Gastroesophageal sphincter (tissue), 4 donors: ENCODE measurements at places on chromosomes 16 and 17.

- no peak for ATAC-seq
Measured at GRCh38 chr16:3671424-3671823, 16.9 kb downstream of the DNASE1 start.

- ATAC-seq: no peak
Measured at GRCh38 chr17:38603786-38604478, 1.8 kb downstream of the SRCIN1 start.

DNA sequence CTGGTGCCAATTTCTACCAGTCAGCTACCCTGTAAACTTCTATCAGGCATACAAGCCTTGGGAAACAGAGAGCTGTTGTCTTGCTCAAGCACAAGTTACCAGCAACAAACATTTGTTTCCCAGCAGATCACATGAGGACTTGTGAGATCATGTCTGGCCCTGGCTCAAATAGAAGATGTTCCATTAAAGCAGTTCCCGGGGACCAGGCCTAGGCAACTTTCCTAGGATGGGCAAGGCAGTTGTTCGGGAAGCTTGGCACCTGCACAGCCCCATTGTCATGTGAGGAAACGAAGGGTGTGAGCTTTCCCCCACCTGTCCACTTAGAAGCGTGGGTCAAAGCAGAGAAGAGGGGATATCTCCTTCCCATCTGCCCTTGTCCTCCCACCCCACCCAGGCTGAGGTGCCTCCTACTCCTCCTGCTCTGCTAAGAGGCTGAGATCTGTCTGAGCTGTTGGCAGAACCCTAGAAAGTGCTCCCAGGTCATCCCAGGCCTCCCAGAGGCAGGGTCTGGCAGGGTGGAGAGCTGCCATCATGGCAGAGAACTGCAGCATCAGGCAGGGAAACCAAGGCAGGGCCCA lies 11.2 kb upstream of the SLC47A2 start:
- ATAC-seq: peak; percentile 74

GRCh38 chr16:70663524-70664324 lies 17.4 kb downstream of the IL34 start:
- peak; percentile 4 for ATAC-seq

DNA sequence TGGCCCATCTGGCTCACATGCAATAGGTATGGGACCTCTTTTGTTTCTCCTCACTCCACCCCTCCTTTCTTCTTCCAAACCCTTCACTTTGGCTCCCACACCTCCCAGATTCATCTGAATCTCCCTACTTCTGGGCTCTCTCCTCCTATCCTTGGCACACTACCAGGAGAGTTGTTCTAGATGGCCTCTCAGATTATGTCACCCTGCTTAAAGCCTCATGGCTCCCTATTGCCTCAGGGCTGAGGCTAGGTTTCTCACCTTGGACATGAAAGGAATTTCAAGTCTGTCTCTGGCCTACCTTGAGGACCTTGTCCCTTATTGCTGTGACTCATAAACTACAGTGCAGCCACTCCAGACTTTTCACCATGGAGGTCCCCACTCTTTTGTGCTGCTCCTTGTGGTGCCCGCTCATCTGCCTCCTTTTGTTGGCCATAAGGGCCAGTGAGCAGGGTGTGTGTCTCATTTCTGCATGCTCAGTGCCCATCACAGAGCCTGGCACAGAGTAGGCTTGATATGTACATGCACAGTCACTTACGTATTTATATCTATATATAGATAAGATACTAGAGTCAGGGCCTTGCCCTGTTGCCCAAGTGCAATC lies 1.0 kb upstream of the MFAP4 start:
- ATAC-seq: peak; percentile 37

DNA sequence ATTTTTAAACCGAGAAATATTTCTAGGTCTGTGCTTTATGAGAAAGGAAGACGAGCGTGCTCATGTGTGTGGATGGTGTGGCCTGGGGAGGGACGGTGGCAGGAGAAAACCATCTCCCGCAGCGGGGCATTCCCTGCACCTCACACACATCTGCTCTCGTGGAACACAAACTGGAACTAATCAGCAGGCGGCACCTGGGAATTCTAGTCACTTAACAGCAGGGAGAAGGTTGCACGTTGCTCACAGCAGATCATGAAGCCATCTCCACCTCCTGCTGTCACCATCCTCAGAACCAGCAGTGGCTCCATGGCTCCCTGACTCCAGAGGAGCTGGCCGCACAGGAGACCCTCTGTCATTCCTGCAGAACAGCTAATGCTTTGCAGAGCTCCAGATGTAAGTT lies 35.2 kb downstream of the ADCY9 start:
- ATAC-seq: no peak

- ATAC-seq: no peak
Measured at GRCh38 chr17:69734656-69735055, 320.2 kb downstream of the MAP2K6 start.

DNA sequence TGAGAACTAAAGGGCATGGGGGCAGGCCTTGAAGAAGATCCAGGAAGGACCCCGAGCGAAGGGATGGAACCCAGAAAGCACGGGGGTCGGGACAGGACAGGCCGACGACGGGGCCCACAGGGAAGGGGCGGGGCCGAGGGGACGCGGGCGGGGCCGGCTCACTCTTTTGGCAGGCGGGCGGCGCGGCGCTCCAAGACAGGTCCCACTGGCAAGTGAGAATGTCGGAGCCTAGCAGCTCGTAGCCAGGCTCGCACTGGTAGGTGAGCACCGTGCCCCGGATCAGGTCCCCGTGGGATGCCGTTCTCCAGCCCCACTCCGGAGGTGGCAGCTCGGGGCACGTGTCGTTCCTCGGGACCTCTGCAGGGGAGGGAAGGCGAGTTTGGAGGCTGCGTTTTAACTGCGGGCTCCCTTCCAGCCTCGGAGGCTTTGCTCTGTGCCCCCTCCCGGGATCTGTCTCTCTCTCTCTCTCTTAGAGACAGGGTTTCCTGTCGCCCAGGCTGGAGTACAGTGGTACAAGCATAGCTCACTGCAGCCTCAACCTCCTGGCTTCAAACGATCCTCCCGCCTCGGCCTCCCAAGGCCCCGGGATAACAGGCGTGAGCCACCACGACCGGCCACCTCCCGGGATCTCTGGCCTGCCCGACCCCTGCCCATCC lies 13.7 kb upstream of the CDIPT start:
- no peak for ATAC-seq

- ATAC-seq: no peak
Measured at GRCh38 chr16:15960124-15960971, 10.9 kb downstream of the ABCC1 start.

- no peak for ATAC-seq
Measured at GRCh38 chr16:81520560-81521135, 76.0 kb downstream of the CMIP start.

DNA sequence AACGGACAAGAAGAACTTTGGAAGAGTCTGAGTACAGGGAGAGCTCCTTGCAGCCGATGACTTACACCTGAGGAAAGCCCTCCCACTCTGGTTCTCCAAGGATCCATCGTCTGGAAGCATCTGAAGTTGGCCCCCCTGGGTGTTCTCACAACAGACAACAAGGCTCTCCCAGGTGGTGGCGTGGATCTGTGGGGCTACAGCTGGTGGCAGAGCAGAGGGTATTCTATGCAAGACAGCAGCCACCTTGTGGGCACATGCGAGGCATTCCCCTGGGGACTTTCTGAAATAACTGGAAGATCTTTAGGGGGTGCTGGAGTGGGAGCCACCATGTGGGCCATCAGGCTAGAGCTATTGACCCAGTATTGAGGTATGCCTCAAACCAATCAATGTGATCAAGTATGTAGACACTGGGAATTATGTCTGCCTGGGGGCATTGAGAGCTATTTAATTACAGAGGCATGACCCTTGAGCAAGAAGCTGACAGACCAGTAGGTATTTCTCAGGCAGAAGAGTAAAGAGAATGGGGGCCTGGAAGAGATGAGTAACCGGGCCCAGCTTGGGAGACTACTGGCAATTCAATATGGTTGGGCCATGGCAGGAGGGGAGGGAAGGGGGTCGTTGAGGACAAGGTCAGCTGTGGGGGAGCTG lies 6.9 kb upstream of the KRT19 start:
- ATAC-seq: no peak

DNA sequence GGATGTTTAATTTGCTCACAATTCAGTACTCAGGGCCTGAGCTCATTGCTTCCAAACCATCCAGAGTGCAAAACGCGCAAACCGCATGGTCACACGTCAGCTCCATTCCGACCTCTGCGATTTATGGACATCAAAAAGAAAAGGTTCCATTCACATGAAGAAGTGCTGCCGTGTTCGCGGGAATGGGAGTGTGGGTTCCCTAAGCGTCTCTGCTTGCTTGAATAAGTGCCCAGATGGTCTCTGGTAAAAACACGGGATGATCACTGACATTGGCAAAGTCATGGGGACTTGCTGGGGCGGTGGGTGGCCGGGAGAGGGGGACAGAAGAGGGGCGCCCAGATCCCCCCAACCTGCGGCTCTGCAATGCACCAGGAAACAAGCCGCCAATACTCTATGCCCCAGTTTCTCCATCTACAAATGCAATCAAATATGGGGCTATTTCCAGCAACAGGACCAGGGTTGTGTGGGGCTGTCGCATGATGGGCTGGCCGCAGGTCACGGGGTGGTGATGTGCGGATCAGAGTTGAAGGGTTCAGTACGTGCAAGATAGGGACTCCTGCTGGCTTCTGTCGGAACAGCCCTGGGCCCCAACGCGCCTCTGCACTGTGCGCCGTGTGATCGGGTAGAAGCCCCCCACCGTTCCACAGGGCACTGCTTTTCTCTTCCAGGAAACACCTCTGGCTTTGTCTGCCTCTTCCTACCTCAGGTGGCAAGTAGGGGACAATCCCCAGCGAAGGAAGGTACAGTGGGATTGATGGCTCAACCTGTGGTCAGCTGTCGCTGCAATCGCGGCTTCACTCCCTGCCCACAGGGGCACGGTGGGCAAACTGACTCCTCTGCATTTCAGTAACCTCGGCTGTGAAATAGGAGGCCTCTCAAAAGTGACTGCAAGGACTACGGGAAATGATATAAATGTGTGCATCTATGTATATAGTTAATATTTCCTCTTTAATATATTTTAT lies 11.2 kb downstream of the FOXF1 start:
- no peak for ATAC-seq

- ATAC-seq: no peak
Measured at GRCh38 chr16:55120408-55120807, 189.7 kb downstream of the IRX5 start.

- no peak for ATAC-seq
Measured at GRCh38 chr16:87881324-87882200, 12.3 kb upstream of the SLC7A5 start.

DNA sequence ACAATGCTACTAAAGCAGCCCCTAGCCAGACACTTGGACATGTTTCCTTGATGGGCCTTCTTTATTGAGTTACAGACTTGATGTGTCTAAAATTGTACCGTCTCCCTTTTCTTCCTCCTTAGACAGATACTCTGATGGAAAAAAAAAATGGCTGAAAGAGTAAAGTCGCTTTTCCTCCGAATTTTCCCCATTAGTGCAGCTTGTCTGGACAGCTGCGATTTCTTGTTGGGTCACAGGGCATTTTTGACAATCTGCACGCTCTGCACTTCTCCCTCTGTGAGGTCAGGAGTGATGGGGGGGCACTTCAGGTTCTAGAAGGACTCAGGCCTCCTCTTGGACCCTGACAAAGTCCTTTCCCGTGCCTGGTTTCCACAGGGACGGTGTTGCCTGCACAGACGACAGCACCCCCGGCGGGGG lies 968 bp upstream of the PRKAR1A start:
- no peak for ATAC-seq

DNA sequence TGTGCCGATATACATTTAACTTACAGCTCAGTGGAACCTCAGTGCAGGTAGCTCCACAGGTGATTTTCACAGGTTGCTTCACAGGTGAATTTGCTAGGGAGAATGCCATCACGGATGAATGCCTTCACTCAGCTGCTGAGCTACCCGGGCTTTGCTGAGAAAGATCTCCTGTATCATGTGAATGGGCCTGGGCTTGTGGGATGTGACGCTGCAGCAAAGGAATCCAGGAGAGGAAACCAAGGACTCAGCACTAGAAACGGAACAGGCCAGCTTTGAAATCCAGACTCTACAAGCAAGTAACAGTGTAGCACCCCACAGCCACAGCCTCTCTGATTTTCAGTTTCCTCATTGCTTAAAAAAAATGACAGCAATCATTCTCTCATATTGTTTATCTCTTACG lies 271.4 kb upstream of the MAF start:
- no peak for ATAC-seq

GRCh38 chr17:77963441-77963840 lies 4.9 kb downstream of the TNRC6C start:
- no peak for ATAC-seq

DNA sequence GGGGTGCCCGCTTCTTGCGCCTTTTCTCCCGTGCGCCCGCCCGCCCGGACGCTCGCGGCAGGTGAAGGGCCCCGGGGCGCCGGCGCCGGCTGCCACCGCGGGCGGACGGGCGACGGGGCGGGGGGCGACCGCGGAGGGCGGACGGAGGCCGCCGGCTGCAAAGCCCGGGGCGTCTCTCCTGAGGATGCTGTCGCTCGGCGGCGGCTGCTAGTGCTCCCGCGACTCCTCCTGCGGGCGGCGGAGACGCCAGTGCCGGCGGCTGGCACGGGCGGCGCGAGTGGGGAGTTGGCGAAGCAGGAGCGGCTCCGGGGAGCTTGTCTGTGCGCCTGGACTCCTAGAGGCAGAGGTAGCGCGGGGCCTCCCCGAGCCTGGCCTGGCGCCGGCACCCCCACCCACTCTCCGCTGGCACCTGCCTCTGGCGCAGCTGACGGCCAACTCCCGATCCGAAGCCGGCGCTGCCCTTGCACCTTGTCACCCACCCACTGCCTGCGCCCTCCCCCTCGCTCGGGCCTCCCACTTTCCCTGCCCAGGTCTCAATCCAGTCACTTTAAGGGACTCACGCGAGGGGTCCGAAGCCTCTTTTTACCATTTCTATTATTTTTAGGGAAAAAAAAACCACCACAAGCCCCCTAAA lies at the start of gene FAM20A:
Gene FAM20A (minus strand): TSS at position 437 of the 634 bp plus-strand sequence. CDS start 701 bp downstream, outside the sequence.
- ATAC-seq: peak; percentile 28

GRCh38 chr17:45794840-45795239 lies 10.7 kb downstream of the CRHR1 start:
- no peak for ATAC-seq

GRCh38 chr17:56676810-56677209 lies 83.3 kb downstream of the NOG start:
- no peak for ATAC-seq

DNA sequence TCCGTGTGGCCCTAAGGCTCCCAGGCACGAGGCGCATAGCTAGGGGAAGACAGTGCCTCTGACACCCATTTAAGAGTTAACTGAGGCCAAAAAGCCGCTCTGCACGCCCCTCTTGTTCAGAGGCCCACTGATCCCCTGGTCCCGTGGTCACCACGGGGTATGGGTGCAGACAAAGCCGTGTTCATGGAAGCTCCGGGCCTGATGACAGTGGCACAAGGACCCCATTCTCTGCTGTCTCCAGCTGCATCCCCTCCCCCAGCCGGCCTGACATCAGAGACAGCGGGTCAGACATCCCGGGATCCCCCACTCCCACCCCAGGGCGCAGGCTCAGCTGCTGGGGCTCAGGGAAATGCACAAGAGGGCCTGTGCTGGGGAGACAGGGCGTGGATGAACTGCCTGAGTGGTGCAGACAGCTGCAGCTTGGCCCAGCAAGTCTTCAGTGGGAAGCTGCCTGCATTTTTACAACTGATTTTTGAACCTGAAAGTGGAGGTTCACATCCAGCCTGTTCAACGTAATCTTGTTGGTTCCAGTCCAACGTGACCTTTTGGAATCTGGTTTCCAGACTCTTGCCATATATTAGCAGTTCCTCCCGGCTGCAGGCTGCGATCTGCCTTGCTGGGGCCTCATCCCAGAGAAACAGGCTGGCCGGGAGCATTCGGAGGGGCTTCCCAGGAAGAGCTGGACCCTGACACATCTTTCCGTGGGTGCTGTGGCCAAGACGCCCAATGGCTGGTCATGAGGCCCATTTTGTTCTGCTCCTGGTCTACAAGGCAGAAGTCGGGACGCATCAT lies 9.7 kb upstream of the BAHCC1 start:
- ATAC-seq: no peak

GRCh38 chr16:88339930-88340754 lies 42.6 kb upstream of the ZNF469 start:
- ATAC-seq: no peak
